ENCODE measurements at places on chromosomes 5 and 9. TPM values are rescaled to one million over a fixed set of nuclear protein-coding genes. Genes with fewer than 3 reads are reported as not detected.

- no peak for DNase-seq
Observed at GRCh38 chr5:112915831-112916230, 6.2 kb downstream of the REEP5 start.

- no peak for DNase-seq
Observed at GRCh38 chr5:5221724-5222123, 81.6 kb downstream of the ADAMTS16 start.

Gene CA9
- 1.3 TPM for polyA plus RNA-seq

DNA sequence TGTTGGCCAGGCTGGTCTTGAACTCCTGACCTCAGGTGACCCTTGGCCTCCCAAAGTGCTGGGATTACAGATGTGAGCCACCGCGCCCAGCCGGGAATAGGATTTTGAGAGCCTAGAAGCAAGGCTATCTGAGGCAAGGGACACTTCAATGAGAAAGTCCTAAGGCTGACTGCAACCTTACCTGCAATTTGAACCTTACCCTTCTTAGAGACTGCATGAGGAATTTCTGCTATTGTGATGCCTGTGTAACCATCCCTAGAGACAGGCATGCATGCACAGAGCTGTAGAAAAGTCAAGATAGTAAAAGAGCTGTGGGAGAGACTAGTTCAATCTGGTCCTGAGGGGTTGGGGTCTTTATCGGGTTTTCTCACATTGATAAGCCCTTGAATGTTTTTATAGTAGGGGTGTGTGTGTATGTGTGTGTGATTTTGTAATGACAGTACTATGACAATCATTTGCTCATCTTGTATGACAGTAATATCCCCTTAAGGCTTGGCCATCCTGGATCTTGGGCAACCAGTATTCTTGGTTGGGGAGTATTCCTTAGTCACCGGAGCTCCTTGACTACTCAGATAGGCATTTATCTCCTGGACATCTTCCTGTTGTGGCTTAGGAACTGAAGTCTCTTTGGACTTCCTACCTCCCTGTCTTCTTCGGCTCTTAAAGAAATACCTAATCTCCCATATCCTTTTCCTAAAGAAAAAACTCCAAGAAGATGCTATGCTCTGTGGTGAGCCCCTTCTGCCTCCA is 11.2 kb downstream of the DNAJB5 start:
- DNase-seq: no peak

GRCh38 chr9:114294664-114295063 is 28.2 kb upstream of the ORM1 start:
- DNase-seq: no peak

GRCh38 chr9:131468031-131468430 is 34.7 kb upstream of the POMT1 start:
- no peak for DNase-seq

GRCh38 chr5:36691226-36691625 is 84.8 kb downstream of the SLC1A3 start:
- DNase-seq: no peak
